ENCODE measurements at places on chromosomes 12 and 14.

GRCh38 chr12:124277394-124278241 lies 17.3 kb upstream of the RFLNA start:
- DNase-seq: no peak

GRCh38 chr14:40909906-40910305 lies 696.8 kb upstream of the LRFN5 start:
- no peak for DNase-seq

- no peak for DNase-seq
These were observed 288.3 kb upstream of the AMIGO2 start for GRCh38 chr12:47367912-47368537.

DNA sequence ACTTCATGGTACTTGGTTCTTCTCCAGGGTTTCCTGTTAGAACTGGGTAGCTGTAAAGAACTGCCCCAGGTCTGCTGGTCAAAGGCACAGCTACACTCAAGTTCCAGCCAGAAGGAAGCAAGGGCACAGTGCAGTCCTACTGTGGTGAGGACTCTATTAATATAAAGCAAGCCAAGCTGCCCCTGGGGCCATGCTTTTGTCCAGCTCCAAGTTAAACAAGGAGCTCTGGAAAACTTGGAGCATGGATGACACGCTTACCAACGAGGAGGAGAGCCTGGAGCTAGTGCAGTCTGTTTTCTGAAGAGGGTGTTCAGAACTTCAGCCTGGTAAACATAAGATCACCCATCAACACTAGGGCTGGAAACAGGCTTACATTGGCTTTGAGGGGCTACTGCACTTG lies 4.0 kb downstream of the FZD10 start:
- DNase-seq: no peak

GRCh38 chr12:113413488-113413939 lies 8.7 kb upstream of the SDSL start:
- no peak for DNase-seq
